ENCODE measurements at places on chromosomes 12 and 14.
A peak's percentile ranks its signal among the peaks of the same experiment; 100 is the strongest.

GRCh38 chr12:32603071-32603470, 76.0 kb upstream of the DNM1L start:
- DNase-seq, result no peak

DNA sequence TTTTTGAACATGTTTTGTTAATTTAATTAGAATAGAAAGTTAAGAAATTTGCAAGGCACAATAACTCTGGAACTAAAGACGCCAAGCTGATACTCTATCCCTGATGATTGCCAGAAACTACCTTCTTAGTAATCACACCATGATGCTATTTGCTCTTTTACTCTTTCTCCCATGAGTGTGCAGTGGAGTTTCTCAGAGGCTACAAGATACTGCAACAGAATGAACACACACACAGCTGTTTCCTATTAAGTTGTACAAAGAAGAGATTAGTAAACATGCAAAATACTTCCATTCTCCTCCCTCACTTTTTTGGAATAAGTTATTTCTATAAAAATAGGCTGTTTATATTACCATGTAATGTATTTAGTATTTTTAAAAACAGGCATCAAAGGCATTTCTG, 1367.5 kb downstream of the AACS start:
- no peak for DNase-seq

DNA sequence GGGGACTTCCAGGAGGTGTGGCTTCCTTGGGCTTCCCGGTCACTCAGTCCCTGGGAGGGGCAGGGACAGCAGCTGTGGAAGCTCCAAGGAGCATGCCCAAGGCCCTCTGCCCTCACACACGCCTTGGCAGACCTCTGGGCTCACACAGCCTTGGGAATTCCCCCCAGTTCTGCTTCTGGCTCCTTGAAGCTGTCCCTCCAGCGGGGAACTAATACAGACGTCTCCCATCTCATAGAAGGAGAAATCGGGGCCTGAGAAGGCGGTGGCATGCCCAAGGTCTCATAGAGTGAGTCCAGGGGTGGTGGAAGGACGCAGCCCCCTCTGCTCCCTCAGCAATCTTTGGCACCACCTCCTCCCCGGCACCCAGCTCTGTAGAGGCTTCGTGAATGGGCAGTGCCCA, 15.7 kb upstream of the TMEM119 start:
- no peak for DNase-seq

DNA sequence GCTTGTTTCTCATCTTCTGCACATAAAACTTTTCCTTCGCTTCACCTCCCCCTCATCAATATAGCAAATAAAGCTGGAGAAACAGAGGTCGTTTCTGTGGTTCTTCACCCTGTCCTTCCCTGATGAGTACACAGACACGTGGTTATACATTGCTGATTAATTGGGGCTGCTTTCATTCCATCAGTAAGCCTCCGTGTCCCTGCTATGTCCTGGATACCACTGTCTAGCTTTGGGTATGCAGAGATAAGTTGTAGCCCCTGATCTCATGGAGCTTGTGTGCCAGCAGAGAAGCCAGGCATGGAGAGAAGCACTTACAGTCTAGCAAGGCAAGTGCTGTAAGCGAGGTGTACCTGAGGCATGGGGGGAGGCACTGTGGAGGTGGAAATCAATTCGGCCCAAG, 108.4 kb downstream of the EXOC5 start:
- DNase-seq, result no peak

- peak; percentile 42 for DNase-seq
Observed at GRCh38 chr12:88308825-88309224, 166.7 kb downstream of the TMTC3 start.

- no peak for DNase-seq
Observed at GRCh38 chr12:71744522-71745300, 10.0 kb upstream of the RAB21 start.

DNA sequence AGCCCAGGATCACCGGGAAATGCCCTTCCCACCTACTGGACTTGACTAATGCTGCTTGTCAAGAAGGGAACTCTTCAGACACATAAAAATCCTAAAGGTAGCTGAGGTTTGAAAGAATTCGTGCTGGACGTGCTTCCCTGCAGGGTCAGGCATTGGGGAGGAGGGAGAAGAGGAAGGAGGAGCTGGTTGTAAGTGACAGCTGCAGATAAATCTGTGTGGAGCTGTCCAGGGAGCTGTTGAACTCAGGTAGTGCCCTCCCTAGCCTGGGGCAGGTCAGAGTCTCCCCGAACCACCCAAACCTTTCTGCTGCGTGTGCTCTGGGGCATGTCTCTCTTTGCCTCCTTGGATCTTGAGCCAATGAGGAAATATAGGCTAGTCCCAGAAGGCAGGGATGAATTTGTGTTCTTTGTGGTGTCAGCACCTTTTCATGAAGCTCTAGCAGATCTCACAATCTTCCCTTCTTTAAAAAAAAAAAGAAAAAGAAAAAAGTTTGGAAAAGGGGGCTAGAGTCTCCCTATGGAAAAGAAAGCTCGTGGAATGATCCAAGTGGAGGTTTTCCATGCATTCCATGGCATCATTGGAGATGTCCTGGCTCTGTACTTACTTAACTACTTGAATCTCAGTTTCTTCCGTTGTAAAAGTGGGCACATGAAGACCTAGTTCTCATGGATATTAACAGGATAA, 23.6 kb upstream of the FOS start:
- DNase-seq, result no peak

DNA sequence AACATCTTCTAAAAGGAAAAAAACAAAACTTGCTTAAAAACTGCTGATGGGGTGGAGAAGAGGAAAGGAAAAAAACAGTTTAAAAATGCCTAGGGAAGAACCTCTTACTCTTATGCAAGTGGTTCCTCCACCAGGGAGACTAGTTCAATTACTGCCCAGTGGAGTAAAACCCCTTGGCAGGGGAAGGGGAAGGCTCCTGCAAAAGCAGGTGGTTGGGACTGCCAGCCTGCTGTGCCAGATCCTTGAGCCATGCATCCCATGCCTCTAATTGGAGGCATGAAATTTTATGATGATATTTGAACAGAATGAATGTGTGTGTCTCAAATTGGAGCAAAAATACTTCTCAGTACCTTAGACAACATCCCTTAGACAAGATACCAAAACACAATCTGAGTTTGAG, 118.8 kb downstream of the FSCB start:
- DNase-seq, result no peak

DNA sequence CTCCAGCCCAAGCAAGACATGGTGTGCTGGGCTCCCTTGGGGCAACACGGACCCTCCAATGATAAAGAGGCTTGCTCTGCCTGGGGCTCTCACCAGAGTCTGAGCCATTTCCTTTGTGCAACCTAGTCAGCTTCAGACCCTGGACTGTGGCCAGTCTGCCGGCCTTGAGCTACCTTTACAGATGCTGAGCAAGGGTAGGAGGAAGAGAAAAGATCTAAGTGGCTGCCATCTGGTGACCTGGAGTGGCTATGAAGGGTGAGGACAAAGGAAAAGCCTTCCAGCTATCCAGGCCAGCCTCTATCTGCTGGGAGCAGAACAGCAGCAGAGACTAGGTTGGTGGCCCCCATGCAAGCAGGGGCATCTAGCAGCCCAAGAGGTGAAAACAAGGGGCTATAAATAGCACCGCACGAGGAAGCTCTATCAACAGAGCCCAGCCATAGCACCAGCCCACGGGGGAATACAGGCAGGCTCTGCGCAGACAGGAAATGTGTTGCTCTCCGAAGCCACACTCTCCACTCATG, 230.1 kb downstream of the FOXN3 start:
- peak; percentile 15 for DNase-seq

DNA sequence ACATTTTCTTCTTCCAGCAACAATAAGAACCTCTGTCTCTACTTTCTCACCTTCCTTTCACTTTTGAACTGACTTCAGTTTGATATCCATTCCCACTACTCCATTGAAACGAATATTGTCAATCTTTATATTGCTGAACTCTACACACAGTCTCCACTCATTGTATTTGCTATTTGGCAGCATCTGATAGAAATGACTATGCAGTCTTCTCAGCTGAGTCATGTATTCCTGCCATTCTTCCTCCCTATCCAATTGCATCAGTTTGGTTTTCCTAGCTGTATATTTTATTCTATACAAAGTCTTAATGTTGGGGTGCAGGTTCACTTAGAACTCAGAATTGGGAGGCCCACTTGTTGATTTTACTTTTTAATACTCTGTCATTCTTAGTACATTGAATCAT, 107.5 kb upstream of the CPNE8 start:
- peak; percentile 35 for DNase-seq

- DNase-seq, result no peak
Observed at GRCh38 chr12:51019927-51020326, 6.3 kb downstream of the SLC11A2 start.

- no peak for DNase-seq
Observed at GRCh38 chr12:69042557-69042956, 109.6 kb upstream of the CPM start.

DNA sequence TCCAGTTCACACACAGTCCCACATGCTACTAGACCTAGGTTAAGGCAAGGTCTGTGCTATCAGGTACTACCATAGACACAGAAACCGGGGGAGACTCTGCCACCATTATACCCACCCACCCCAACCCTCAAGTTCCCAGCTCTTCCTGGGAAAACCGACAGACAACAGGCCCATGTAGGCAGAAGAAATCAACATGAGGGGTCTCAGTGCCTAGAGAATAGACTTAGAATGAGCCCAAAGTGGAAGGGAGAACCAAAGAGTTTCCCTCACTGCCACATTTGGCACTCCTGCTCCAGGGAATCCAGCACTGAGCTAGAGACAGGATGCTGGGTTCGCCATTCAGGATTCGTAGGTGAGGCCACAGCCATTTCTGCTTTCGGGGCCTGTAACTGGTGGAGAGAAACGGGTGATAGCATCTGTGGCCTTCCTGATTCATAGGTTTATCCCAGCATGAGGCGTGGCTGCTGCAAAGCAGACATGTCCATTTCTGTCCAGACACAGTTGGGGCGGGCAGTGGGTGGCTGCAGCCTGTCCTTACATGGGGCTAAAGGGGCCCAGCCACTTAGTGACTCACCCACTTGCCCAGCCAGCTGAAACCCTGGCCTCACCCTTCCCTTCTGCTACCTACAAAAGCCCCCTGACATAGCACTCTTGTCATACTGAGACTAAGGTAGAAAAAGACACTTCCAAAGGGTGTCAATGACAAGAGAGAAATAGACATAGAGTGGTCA, 69.4 kb downstream of the IRF2BPL start:
- peak; percentile 88 for DNase-seq

GRCh38 chr14:54649056-54649455, 82.1 kb downstream of the SAMD4A start:
- DNase-seq, result no peak

GRCh38 chr14:105617201-105617777, 90.9 kb downstream of the TMEM121 start:
- no peak for DNase-seq

GRCh38 chr14:55097881-55098560, 31.0 kb upstream of the LGALS3 start:
- DNase-seq, result no peak

DNA sequence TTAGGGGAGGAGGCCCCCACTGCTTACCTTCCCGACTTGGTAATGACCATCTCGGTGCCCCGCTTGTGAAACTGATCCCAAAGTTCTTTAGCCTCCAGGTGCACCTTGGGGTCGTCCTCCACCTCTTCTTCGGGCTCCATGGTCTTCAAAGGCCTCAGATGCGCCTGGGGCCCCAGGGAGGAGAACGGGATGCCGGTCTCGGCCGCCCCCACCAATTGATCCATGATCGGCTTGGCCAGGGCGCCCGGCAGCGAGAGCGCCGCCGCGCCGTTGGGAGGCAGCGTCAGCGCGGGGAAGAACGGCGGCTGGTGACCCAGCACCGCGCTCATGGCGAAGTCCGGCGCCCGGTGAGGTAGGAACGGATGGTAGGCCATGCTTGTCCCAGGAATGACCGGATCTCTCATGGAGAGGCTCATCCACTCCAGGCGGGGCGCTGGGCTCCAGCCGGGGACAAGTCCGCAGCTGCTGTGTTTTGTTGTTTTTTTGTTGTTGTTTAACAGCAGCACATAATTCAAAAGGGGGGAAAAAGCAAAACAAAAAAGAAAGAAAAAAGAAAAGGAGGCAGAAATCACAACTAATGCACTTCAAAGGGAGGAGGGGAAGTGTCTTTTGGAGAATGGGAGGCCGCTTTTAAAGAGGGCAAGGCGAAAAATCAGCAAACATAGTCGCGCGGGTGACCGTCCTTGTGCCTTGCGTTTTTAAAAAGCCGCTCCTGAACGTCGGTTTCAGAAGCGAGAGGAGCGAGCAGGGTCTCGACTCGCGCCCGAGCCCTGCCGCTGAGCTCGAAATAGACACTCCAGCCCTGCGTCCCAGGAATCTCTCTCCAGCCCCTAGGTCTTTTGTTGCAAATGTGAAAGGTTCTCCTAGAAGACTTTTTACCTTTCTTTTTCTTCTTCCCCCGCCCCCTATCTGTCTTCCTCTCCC, 928 bp downstream of the TBX3 start:
- no peak for DNase-seq

DNA sequence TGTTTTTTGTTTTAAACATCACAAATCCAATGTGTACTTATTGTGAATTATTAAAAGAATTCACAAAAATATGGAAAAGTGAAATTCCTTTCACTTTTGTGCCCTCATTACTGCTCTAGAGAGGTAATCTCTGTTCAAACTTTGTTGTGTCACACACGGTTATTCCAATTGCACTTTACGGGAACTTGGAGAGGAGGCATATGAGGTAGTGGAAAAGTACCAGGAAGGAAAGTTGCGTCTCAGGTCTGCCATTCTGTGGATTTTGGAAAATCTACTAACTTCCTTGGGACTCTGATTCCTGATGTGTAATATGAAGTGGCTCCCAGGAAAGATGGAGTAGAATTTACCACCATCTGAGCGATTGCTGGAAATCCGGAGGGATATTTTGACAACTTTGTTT, 90.9 kb upstream of the DCN start:
- no peak for DNase-seq

DNA sequence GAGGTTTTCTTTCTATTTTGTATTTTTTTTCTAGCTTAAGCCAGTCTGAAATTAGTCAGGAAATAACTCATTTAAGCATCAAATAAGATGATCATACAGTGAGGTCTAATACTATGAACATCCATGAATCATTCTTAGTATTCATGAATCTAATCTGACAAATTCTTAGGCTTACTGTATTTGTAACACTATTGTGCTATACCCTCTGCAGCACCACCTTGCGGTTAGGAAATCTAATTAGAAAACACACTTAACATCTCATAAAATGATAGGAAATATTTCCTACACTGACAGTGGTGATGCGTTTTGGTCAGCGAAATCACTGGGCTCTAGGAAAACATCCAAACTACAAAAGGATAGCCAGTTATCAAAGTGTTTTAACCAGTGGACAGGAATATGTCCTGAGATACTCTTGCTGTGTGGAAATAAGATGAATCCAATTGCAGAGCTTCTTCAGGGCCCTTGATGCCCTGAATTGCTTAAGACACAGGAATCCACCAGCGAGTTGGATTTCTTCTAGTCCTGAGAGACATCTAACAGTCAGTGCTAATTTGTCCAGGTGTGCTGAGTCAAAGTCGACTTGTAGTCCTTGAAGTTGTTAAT, 109.3 kb upstream of the MYF6 start:
- peak; percentile 65 for DNase-seq

DNA sequence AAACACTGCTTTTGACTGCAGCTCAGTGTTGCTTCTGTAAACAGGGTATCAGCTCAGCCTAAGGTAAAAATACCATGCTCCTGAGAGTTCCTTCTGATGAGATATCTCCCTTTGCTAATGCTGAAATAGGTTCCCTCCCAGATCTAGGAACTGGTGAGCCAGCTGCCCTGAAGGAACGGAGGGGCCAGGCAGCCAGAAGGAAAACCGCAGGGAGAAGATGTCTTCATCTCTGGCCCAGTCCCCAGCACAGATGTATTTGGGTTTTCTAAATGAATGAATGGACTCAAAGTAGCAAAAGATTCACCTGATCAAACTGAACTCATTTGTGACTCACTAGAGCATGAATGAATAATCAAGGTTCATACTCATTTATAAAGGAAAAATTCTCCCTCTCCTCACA, 247.8 kb downstream of the MSRB3 start:
- no peak for DNase-seq

Data from astrocyte of the hippocampus (primary cell).